Muscle of leg (tissue), 16 donors: ENCODE measurements at places on chromosomes 16 and 17. TPM values are rescaled to one million over a fixed set of nuclear protein-coding genes. Genes with fewer than 3 reads are reported as not detected.

The ABI3 gene
- total RNA-seq: 3.1 TPM

The USP36 gene
- total RNA-seq: 17.8 TPM

The HSF5 gene
- total RNA-seq: 0.13 TPM

The SUMO2 gene
- 242 TPM for total RNA-seq

The PIRT gene
- 0.04 TPM for total RNA-seq

The GAST gene
- total RNA-seq: not detected

The PRKCA gene
- total RNA-seq: 2.3 TPM

The TTYH2 gene
- 35.5 TPM for total RNA-seq

The ATAD5 gene
- total RNA-seq: 3.1 TPM

The SYNGR3 gene
- 0.93 TPM for total RNA-seq

The CALB2 gene
- total RNA-seq: 0.18 TPM

The PPY gene
- 0.18 TPM for total RNA-seq

The NMRAL1 gene
- 25.1 TPM for total RNA-seq

The ATP1B2 gene
- total RNA-seq: 2.7 TPM

The TBX6 gene
- 0.31 TPM for total RNA-seq

The TNFRSF17 gene
- not detected for total RNA-seq

The NTN1 gene
- total RNA-seq: 7.7 TPM

The TVP23B gene
- 29.3 TPM for total RNA-seq

The KLHL10 gene
- total RNA-seq: 0.09 TPM

The CD300H gene
- total RNA-seq: not detected

The CCL4L2 gene
- 3.7 TPM for total RNA-seq

The TBC1D3 gene
- not detected for total RNA-seq

The MPHOSPH6 gene
- 11.6 TPM for total RNA-seq

The EME1 gene
- total RNA-seq: 4.3 TPM

The PRR15L gene
- not detected for total RNA-seq

The RND2 gene
- 0.35 TPM for total RNA-seq

The MED13 gene
- 40.6 TPM for total RNA-seq

The TPSAB1 gene
- total RNA-seq: 2.6 TPM

The SLC5A11 gene
- total RNA-seq: 0.04 TPM

The KRTAP2-1 gene
- not detected for total RNA-seq

The GFAP gene
- total RNA-seq: 0.35 TPM

The SLC12A4 gene
- total RNA-seq: 34.2 TPM

The PMFBP1 gene
- 0.40 TPM for total RNA-seq

The TUFM gene
- 87.9 TPM for total RNA-seq

The KCNAB3 gene
- total RNA-seq: 2.4 TPM

The SCPEP1 gene
- 15.6 TPM for total RNA-seq

The GNG13 gene
- not detected for total RNA-seq

The MYO15A gene
- 0.58 TPM for total RNA-seq

The G6PC3 gene
- 16.1 TPM for total RNA-seq

The MYH1 gene
- 3.4 TPM for total RNA-seq

The FKBP10 gene
- total RNA-seq: 141 TPM

The SLC4A1 gene
- 6.2 TPM for total RNA-seq
